Effector memory CD8-positive, alpha-beta T cell (primary cell): ENCODE measurements at places on chromosomes 12 and 14.

DNA sequence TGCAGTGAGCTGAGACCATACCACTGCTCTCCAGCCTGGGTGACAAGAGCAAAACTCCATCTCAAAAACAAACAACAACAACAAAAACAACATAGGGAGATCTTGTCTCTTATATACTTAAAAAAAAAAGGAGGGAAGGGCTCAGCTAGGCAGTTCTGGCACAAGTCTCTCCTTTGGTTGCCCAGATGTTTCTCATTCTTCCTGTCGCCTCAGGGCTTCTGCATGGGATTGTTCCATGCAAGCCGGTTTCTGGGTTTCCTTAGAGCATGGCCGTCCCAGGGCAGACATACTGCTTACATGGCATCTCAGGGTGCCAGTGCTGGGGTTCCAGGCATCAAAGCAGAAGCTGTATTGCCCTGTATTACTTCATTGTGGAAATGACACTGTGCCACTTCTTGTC lies 5.2 kb upstream of the SLC8B1 start:
- no peak for DNase-seq

DNA sequence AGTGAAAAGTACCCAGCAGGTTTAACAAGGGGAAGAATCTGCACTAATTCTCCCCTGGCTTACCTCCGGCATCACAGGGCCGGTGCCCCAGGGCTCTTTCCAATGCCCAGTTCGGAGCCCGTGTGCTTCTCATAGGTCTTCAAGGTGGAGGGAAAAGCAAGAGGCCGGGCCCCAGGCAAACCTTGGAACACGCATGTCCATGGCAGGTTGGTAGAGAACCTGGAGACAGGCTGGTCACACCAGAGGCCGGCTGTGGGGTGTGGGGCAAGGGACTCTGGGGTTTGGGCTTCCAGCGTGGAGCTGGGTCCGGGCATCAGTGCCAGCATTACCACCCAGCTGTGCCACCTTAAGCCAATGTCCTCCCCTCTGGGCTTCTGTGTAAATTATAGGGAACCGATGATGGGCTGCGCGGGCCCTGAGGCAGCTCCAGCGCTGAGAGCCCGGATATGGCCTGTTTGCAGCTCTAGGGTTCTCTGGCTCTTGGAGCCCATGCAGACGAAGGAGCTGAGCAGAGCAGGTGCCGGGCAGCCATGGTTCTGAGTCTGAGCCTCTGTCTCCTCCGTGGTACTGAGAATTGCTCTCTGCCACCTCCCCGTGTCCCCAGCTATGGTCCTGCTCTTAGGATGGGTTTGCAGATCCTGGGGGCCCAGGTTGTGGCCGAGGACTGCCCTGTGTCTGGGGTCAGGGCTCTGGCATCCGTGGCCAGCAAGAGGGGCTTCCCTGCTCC lies 197.0 kb upstream of the C14orf180 start:
- no peak for DNase-seq

DNA sequence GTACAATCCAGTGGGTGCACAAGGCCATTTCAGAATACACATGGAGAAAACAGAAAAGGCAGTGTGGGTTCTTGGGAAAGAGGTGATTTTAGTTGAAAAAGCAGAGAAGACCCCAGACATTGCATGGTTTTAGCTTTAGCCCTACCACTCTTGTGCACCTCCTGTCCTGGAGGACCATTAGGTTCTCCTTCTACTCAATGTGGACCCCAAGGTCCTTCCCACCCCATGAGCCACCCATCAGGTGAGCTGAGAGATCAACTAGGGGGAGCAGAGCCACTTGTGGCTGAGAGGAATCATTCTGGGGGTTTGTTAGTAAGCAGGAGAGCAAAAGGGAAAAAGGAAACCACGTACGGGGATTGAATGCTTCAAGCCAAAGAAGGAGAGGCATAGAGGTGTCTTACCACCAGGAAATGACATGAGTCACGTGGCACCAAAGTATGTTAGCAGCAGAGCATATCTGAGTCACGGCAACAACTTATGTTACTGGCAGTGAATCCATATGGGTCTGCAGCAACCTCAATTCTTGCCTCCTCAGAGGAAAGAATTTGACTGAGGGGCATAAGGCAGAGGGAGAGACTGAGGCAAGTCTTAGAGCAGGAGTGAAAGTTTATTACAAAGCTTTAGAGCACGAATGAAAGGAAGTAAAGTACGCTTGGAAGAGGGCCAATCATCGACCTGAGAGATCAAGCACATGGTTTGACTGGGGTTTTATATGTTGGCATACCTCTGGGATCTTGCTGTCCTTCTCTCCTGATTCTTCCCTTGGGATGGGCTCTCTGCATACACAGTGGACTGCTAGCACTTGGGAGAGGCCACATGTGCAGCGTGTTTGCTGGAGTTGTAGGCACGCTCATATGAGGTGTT lies 73.9 kb downstream of the HSD17B6 start:
- DNase-seq = peak; percentile 3

DNA sequence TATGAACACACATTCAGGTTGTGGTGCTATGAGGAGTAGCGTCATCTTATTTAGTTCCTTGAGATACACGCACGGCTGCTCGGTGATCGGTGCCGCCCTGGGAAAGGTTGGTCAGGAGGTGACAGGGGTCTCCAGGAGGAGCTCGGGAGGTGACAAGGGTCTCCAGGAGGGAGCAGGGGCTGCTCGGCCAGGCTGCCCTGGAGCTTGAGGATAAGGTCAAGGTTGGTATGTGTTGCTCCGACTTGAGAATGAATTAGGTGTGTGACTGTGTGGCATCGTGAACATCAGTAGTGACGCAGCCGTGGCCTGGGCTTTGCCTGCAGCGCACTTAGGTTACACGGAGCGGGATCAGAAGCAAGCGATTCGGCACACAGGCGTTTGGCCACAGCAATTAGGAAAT lies 36.2 kb downstream of the CCDC92 start:
- no peak for DNase-seq

GRCh38 chr12:95882080-95882479 lies 23.3 kb downstream of the SNRPF start:
- no peak for DNase-seq

GRCh38 chr14:65131301-65131701 lies 29.0 kb upstream of the MAX start:
- DNase-seq = no peak

DNA sequence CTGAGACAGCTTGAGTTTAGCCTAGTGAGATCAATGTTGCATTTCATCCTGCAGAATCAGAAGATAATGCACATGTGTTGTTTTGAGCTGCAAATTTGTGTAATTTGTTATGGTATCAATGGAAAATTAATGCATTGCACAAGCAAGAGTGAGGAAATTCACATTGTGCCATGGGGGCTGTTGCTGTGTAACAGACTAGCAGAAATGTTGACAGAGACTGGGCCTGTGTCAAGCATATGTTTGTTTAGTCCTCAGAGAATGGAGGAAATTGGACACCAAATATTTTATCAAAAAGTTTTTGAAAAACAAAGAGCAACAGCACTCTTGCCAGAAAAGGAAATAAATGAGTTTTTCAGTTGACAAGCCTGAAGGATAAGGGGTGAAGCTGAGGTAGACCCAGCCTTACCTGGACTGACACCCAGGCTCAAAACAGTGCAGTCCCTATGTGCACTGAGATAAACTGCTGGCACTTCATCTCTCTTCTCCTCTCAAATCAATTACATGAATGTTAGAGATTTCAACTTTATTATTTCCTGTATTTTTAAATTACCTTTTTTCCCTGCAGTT lies 1150.0 kb downstream of the FSCB start:
- no peak for DNase-seq

DNA sequence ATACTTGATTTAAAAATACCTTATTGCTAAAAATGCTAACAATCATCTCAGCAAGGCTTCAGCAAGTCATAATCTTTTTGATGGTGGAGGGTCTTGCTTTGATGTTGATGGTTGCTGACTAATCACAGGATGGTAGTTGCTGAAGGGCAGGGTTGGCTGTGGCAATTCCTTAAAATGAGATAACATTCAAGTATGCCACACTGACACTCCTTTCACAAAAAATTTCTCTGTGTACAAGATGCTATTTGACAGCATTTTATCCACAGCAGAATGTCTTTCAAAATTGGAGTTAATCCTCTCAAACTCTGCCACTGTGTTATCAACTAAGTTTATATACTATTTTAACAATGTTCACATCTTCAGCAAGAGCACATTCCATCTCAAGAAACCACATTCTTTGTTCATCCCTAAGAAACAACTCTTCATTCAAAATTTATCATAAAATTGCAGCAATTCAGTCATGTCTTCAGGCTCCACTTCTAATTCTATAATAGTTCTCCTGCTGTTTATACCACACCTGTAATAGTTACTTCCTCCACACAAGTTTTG lies 16.1 kb downstream of the SCAF11 start:
- no peak for DNase-seq

- DNase-seq = no peak
These were observed 198.4 kb downstream of the PPM1H start for GRCh38 chr12:62736596-62736995.

DNA sequence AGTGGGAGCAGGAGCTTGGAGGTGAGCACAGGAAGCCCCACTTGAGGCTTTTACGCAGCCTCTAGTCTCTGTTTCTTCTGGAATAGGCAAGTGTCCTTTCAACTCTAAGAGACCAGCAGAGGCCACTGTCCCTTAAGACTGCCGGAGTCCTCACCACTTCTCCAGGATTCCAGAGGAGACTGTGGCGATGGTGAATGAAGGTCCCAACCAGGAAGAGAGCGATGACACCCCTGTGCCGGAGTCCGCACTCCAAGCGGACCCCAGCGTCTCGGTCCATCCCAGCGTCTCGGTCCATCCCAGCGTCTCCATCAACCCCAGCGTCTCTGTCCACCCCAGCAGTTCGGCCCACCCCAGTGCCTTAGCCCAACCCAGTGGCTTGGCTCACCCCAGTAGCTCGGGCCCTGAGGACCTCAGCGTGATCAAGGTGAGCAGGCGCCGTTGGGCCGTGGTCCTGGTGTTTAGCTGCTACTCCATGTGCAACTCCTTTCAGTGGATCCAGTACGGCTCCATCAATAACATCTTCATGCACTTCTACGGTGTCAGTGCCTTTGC lies 442 bp downstream of the FLVCR2 start:
- DNase-seq = no peak

DNA sequence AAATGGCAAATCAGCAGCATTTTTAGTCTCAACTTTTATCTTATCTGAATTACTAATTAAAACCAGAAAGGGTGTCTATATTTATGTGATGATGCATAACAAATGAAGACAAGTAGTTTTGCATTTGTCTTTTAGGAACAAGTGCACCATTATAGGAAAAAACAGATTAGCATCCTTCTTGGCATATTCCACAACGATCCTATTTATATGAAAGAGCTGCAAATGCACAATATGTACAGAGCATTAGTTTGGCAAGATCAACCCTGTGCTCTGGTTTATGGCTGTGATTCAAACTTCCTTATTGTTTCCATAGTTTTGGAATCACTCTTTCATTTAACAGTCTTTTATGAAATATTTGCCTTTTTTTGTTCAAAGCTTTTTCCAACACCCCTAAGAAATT lies 486.8 kb downstream of the KCNH5 start:
- no peak for DNase-seq

GRCh38 chr12:127760996-127761395 lies 506.0 kb upstream of the TMEM132C start:
- no peak for DNase-seq

DNA sequence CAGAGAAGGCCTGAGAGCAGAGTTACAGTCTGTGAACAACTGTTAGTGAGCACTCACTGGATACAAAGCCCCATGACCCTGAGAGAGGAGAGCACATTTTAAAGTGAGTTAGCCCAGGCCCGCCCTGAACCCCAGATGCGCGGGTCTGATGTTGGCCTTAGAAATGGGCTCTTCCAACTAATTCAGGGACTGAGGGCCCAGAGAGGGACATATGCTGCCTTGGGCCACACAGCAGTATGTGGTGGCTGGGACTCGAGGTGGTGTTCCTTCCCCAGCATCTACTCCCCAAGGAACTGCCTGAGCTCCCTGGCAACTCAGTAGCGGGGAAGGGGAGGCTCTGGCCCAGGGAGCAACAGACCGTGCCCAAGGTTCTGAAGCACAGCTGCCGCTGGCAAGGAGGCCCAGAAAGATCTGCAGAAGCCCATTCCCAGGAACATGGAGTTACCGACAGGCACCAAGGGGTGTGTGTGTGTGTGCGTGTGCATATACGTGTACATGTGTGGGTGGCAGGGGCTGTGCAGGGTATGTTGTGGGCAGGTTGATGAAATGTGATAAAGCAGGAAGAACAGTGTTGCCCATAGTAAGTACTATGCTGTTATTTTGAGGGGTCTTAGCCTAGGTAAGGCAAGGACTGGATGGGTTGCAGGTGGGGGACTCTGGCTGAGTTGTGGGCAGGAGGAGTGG lies 40.5 kb downstream of the KRT80 start:
- DNase-seq = no peak

DNA sequence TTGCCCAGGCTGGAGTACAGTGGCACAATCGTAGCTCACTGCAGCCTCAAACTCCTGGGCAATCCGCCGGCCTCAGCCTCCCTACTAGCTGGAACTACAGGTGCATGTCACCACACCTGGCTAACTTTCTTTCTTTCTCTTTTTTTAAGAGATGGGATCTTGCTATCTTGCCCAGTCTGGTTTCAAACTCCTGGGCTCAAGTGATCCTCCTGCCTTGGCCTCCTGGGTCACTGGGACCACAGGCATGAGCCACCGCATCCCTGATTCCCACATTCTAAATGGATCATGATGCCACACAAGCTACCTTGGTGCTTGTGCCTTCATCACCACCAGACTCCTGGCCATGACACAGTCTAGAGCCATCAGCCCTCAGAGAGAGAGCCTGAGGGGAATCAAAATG lies 43.8 kb downstream of the PRKAB1 start:
- DNase-seq = no peak

DNA sequence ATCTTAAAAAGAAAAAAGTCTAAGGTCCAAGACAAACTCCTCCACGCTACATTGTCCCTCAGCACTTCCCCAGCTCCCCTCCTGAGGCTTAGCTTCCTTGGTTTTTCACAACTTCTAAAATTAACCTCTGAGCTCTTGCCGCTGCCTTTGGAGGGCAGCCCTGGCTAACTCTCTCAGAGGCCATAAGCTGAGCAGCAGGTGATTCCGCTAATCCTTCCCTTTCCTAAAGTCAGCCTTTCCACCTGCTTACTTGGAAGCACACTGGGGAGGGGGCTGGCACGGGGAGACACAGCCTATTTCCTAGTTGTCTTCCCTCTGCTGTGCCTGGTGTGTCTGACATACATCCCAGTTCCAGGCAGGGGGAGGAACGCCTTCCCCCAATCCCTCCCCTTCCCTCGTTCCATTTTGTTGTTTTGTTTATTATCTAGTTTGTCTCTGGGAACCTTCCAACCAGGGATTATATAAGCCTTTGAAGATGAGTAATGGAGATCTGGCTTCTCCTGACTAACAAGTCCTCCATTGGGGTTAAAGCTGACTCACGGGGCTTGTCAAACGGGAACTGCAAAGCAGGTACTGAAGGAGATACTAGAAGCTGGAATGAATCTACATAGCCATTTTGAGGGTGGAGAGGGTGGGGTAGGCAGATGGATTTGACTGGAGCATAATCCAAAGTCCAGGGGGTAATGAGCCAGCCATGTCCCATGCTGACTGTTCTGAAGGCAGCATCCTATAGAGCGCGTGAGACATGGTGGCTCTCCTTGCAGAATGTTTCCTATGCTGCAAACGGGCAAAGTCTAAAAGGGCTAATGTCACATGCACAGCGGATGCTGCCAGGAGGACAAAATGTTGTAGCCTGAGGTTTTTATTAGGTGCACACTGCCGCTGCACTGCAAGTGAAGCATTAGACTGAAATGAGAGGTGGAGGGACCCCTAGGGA lies 230.8 kb downstream of the FOXN3 start:
- DNase-seq = no peak

- no peak for DNase-seq
These were observed 165.5 kb upstream of the DIO3 start for GRCh38 chr14:101395779-101396178.

- no peak for DNase-seq
These were observed 19.8 kb downstream of the ZBTB42 start for GRCh38 chr14:104820669-104821228.
